ENCODE measurements at places on chromosomes 3 and 15. TPM values are rescaled to one million over a fixed set of nuclear protein-coding genes. Genes with fewer than 3 reads are reported as not detected.

The CHRM5 gene
- not detected for total RNA-seq

The SERPINI2 gene
- 167 TPM for total RNA-seq

DNA sequence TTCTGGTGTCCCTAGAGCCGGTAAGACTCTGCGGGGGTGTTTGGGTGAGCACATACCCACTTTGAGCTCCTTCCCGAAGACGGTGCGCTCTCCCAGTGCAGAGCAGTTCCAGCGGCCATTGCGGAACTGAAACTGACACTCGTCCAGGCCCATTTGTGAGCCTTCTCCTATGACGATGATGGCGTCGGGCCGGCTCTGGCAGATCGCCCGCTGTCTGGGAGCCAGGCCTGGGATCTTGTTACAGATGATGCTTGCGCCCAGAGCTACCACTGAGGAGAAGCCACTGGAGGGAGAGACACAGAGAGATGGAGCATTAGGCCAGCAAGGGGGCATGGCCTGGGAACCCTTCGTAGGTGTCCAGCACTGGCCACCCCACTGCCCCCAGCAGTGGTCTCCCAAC lies 5.0 kb downstream of the WNT7A start:
- no peak overlapping the region for H3K27ac ChIP-seq
- peaks cover 21% of the 10 kb centered on the region for H3K4me1 ChIP-seq
- H3K27me3 ChIP-seq, result no peaks in the 10 kb centered on the region
- no peaks in the 10 kb centered on the region for H3K36me3 ChIP-seq

DNA sequence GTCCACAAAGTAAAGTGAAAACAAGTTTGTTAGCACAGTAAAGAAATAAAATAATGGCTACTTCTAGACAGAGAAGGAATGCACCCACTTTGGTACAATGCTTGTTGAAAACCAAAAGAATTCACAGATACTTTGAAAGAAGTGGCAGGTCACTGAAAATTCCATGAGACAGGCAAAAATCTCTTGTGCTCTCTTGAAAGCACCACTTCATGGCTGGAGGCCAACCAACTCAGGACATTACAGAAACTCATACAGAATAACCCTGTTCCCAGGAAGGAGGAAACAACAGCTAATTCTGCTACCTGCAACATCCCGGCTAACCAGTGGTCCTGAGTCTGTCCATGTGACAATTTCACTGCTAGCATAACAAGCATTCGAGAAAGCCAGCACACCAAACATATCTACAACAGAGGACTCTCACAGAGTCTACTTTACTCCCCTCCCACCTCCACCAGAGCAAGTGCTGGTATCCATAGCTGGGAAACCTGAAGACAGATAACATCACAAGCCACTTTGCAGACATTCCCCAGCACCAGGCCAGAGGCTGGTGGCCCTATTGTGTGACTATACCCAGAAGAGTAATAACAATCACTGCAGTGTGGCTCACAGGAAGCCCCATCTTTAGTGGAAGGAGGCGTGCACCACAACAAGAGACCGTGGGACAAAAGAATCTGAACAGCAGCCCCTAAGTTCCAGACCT lies 255.3 kb upstream of the SLITRK3 start:
- H3K4me3 ChIP-seq, result no peak overlapping the region
- H3K27me3 ChIP-seq, result no peaks in the 10 kb centered on the region
- DNase-seq, result no peak
- H3K27ac ChIP-seq, result no peak overlapping the region
- no peaks in the 10 kb centered on the region for H3K4me1 ChIP-seq

DNA sequence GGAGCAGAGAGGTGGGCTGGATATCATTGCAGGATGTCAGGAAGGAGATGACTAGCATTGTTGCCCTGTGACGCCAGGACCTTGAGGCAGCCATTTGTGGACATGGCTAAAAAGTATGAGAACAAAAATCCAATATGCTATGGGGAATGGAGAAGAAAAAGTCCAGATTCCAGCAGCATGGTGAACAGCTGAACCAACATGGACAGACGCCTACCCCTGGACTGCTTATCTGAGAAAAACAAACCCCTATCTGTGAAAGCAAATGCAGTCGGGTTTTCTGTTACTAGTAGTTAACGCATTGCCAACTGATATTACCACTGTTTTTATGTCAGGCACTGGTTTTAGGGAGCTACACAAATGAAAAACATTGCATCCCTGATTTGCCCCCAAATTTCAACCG lies 251.2 kb upstream of the RORA start:
- no peak overlapping the region for H3K4me3 ChIP-seq
- no peak overlapping the region for H3K27ac ChIP-seq
- DNase-seq, result peak; percentile 14
- peaks cover 11% of the 10 kb centered on the region for H3K4me1 ChIP-seq

Measured in body of pancreas (tissue), 4 donors.